Activated CD4-positive, CD25-positive, alpha-beta regulatory T cell treated with anti-CD3 and anti-CD28 coated beads, Interleukin-2, amount 50 U/mL, for 16 hours (primary cell): ENCODE measurements at places on chromosomes 2 and 18.

DNA sequence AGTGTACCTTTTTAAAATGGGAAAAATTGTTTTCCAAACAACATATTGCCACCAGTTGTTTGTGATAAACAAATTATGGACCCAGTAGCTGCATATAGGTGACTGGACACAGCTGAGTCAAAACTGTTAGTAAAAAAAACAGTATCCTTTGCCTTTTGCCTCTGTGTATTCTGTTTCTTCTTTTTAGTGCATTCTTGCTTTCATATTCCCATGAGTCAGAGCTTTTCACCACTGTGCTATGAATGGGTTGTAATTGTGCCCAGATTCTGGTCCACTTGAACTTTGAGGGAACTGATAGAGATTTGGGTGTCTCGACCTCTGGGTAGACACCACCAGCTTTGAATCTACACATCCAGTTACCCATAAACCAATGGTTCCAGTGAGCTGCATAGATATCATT, 1441.9 kb upstream of the ZEB2 start:
- no peak for DNase-seq

DNA sequence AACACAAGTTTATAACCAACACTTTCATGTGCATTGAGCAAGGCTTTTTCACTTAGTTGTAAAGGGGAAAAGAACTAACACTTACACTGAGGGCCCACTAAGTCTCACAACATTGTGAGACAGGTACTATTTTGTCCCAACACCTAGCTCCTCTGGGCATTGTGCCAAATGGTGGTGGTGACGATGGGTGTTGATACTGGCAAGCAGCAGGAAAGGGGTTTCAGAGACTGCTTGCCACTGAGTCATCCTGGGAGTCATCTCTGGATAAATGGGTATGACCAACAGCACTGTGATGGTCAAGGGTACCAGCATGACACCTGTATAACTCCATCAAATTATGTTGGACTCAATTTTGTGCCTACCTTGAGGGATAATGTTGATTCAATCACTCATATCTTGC, 138.8 kb upstream of the ITGA6 start:
- no peak for DNase-seq

DNA sequence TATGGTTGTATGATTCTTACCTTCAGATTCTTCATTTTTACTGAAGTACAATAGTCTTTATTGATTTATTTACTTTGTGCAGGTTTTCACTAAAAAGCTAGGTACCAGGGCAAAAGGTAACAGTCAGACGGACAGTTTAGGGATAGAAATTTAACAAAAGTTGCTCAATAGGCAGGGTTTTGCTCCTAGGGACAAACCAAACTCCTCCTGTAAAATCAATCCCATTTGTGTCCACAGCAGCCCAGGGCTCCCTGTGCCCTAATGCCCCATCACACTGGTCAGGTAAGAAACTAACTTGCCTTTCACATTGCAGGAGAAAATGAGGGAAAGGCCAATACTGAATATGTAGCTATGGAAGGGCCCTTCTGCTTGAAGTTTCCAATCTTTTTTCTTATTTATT, 410.9 kb downstream of the EPHA4 start:
- no peak for DNase-seq

DNA sequence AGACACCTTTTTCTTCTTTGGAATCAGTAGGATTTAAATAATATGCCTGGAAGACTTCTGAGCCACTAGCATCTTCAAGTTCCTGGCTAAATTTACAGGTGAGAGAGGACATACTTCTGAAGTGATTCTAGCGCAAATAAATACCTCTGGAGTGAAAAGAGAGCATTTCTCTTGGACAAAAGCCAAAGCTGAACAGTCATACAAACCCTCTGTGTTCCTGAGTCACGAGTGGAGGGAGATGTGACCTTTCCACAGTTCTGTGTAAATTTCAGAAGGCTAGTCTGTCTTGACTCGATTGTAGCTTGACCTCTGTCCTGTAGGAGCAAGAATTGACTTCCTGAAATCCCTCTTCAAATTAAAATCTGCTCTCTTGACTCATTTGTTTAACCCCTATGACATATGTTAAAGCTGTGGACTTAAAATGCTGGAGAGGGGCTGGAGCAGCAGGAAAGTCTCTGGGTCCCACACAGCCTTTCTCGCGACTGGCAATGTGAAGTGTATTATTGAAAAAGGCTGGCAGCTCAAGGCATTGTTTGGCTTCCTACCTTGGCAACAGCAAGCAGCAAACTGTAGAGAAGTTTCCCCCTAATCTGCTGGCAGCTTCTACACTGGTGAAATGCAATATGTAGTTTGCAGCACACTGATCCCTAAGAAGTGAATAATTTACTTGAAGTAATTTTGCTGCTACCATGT, 79.6 kb upstream of the GCFC2 start:
- no peak for DNase-seq

- no peak for DNase-seq
Measured at GRCh38 chr18:10727477-10727876, 201.7 kb downstream of the NAPG start.

- DNase-seq = peak; percentile 30
Measured at GRCh38 chr2:95023222-95023597, 2.3 kb upstream of the MAL start.

DNA sequence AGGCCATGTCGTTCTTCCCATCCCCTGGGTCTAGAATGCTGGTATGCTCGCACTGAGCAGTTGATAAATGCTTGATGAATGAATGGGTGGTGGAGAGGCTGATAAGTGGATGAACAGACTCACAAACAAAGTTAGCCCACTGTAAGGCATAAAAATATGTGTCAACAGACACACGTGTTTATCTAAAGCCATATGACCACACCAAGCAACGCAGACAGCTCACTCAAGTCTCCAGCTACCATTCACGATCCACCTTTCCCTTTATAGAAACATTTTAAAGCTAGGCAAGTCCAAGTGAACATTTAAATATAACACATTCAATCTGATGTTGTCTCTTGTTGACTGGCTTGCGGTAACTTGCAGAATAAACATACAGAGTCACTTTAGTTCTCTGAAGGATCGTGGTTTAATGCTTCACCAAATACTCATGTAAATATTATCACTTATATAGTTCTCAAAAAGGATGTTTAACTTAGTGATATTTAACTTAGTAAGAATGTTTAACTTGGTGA, 105.5 kb downstream of the NOL10 start:
- no peak for DNase-seq
